AG09319 (cell line): ENCODE measurements at places on chromosomes 3 and 15.

DNA sequence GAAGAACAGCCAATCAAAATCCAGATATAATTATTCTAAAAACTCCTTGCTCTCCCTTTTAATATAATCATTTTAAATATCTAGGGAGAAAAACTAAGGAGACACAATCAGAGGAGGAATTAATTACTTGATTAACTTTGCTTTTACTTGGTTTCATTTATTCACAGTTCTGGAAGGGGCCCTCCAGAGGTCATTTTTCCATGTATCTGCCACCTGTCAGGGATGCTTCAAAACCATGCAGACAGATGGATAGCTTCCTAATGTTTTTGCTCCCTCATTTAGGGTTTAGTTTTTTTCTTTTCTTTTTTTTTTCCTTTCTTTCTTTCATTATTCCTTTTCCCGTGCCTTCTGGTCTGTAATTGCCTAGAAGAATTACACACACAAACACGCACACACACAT, 438.1 kb upstream of the ARPP21 start:
- DNase-seq, result no peak

- no peak for DNase-seq
Observed at GRCh38 chr15:39575180-39575579, 5.7 kb upstream of the THBS1 start.

DNA sequence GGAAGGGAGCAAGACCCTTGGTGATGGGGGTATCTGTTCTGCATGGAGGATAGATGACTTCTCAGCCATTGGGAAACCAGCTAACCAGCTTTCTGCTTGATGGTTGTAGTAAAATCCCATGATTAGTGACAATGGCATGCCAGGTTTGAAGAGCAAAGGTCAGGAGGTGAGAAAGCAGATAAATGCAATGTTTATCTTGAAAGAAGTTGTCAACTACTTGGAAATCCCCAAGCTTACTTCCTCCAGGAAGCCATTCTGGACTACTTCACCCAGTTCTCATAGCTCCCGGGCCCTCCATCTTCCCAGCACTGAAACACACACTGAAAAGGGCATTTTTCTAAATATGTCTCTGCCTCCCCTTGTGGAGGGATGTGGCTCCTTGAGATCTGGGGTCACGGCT, 51.3 kb downstream of the SMAD3 start:
- DNase-seq, result no peak

GRCh38 chr3:50495609-50496423, 7.6 kb downstream of the CACNA2D2 start:
- no peak for DNase-seq

DNA sequence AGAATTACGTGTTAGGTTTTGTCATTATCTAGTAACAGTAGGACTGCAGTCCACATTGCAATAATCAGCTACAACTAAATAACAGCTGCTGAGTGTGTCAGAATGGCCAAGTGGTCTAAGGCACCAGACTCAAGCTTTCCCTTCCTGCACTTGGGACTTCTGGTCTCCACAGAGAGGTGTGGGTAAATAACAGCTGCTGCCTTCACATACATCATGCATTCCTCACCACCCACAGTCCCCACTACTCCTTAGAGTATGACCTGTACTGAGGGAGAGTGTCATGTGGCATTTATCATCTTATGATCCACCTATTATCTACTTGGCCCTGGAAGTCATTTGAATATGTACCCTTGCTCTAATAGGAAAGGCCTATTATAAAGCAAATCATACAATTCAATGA, 22.2 kb upstream of the ZMAT3 start:
- DNase-seq, result no peak

DNA sequence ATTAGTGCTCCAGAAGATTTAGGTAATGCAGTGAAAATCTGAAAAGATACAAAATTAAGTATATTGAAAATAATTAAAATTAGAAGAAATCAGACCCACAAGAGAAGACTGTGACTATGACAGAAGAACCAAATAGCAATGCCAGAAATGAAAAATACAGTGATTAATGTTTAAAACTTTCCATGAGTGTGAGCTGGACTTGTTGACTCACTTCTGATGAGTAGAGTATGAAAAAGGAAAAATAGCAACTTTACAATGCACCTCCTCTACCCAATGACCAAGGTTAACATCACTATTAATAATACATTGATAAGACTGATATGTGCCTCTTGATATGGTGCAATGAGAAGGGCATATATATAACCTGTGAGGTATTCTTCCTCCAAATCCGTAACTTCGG, 39.3 kb upstream of the SLC22A13 start:
- no peak for DNase-seq

GRCh38 chr15:77630956-77631744, 1.6 kb downstream of the LINGO1 start:
- DNase-seq, result no peak

GRCh38 chr3:3023111-3023745, 86.9 kb downstream of the IL5RA start:
- no peak for DNase-seq

GRCh38 chr3:13812034-13812471, 67.8 kb downstream of the WNT7A start:
- DNase-seq, result no peak

DNA sequence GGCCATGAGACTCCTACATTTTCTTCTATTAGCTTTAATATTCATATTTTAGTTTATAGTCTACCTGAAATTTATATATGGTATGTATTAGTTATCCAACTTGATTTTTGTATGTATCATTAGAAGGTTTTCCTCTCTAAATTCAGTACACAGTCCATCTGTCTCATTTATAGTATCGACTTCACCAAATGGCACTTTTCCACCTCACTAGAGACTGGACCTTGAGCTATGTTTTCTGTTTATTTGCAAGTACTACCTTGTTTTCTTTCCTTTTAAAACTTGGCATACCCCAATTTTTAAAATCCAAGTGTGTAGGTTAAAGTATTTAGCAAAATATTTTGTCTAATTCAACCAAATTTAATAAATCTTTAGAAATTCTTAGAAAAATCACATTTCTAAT, 1137.5 kb downstream of the NSUN3 start:
- no peak for DNase-seq

DNA sequence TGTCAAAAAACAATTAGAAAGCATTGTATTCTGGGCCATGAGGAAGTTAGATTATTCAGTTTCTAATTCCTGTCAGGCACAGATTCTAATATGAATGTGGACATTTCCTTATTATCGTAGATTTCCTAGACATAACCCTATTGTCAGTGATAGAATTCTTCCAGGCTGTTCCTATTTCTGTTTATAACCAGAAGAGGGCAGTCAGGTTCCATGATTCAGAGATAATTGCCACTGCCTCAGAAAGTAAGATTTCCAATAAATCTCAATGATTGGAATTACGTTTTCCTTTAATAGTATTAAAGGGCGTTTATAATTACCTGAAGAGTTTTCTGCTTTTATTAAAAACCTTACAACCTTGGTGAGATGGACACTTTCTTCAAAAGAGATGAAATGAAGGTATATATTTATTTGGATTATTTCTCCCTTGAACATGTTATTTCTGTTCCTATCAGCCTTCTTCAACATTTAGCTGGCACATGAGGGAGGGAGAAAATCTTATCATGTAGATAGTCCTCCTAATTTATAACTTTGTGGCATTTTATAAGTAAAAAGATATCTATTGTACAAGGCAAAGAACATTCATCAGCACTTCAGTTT, 439.2 kb downstream of the MCTP2 start:
- peak; percentile 8 for DNase-seq

GRCh38 chr3:26236531-26236930, 386.0 kb upstream of the LRRC3B start:
- DNase-seq, result no peak

- no peak for DNase-seq
Observed at GRCh38 chr3:150150633-150151032, 179.9 kb upstream of the PFN2 start.

DNA sequence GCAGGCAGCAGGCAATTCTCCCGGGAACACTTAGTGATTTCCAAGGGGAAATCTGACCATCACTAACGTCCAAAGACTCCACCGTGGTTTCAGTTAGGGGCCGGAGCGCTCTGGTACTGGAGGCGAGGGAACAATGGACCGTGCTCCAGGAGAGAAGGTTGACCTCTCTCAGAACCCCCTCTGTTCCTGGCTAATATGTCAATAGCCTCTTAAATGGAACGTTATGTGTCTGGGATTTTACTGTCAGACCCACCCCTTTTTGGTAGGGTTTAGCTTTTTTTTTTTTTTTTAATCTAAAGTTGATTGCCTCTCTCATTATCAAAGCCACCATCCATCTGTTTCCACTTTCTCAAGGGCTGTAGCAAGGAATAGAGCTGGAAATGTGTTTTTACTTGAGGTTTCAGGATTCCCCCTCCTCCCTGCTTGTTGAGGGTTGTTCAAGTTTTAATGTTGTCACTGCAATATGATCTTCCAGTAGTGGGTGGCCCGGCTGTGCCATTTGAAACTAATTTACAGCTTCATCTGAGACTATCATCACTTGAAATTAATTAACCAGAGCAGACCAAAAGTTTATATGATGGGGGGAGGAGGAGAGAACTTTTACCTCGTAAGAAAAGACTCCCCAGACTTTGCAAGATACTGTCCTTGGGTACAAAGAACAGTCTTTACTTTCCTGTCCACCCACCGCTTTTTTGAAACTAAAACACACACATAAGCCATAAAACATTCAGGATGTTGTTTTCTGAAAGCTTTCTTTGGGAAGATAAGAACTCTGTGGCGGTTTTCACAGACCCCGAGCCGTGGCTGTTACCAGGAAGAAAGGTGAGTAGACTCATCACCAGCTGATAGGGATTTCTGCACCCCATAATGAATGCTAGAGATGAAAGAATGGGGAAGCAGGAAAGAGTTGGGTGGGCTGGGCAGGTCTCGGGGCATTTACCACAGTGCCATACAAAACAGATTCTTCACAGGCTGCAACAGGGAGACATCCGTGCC, 187.8 kb downstream of the UACA start:
- peak; percentile 75 for DNase-seq

DNA sequence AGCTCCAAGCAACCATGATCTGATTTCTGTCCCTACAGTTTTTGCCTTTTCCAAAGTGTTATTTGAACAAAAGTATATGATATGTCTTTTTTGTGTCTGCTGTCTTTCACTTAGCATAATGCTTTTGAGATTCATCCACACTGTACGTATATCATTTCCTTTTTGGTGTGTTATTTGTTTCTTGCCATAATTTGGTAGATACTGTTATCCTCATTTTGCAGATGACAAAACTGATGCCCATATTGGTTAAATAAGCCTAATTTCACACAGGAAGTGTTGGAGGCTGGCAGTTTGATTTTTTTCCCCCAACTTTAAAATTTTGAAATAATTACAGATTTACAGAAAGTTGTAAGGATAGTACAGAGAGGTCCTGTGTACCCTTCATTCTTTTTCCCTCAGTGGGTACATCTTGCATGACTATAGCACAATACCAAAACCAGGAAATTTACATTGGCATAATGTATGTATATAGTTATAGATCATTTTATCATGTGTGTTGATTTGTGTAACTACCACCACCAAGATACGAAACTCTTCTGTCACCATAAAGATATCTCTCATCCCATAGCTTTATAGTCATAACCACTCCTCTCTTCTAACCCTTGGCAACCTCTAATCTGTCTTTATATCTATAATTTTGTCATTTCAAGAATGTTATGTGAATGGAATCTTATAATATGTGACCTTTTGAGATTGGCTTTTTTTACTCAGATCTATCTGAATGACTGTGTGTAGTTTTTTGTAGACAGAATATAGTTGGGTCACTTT, 55.6 kb downstream of the RASA2 start:
- DNase-seq, result no peak

- peak; percentile 4 for DNase-seq
Observed at GRCh38 chr3:160929595-160929994, 173.6 kb downstream of the PPM1L start.

- DNase-seq, result no peak
Observed at GRCh38 chr3:120645083-120645845, 36.8 kb downstream of the HGD start.

DNA sequence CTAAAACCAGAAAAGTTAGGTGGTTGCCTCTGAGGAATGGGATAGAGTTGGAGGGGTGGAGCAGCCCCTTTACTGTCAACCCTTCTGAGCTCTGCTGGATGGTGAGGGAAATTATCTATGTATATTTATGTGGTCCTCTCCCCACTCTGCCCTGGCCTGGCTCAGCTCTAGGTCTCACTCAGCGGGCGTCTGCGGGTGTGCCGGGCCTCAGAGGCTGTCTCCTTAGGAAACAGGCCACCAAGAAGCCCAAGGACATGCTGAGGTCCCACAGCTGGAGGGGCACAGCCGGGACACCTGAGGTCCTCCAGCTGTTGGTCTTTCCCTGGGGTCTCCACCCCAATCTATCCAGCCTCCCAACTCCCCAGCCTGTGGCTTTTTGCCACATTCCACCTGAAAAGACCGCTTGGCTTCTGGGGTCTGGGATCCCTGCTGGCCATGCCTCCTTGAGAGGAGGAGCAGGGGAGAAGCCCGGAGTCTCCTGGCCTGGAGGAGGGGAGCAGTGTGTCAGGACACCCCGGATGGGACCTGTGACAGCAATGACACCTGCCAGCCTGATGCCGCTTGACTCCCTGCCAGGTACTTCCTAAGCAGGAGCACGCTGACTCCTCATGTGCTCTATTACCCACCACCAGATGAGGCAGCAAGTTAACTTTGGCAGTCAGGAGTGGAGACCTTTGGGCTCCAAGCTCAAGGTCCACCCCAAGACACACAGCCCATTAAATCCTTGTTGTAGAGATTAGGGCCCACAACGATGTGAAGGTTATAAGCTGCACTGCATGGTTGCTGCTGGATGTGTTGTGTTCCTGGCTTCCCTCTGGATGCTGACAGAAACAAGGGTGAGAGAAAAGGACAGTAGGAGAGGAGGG, at the start of gene SLC28A1:
Gene SLC28A1, plus strand, starts transcription at position 747 of the 866 bp plus-strand sequence. CDS start 3,099 bp downstream, outside the sequence.
- no peak for DNase-seq
